ENCODE measurements at places on chromosomes 4 and X. TPM values are rescaled to one million over a fixed set of nuclear protein-coding genes. Genes with fewer than 3 reads are reported as not detected.

DNA sequence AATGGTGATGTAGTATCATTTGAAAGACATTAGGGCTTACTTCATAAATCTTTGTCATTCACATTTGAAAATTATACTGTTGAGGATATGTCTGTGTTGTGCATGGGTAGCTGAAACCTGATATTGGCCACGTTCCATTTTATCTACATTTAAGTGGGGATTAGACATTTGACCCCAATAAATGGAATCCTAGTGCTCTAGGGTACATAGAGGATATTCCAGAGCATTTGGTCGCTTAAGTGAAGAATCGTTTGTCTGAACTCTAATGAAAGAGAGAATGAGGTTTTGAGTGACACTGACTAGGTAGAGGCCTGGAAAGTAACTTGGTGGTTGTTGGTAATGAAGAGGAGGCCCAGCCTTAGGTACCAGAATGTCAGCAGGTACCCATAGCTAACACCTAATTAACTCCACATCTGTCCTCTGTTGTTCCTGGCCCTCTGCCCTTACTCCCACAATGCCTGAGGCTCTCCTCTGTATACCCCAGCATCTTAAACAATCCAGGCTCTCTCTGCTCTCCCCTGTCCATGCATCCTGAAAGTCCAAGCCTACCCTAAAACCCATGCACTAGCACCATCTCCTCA lies 299.5 kb upstream of the KLF3 start:
- H3K36me3 ChIP-seq = no peaks in the 10 kb centered on the region

DNA sequence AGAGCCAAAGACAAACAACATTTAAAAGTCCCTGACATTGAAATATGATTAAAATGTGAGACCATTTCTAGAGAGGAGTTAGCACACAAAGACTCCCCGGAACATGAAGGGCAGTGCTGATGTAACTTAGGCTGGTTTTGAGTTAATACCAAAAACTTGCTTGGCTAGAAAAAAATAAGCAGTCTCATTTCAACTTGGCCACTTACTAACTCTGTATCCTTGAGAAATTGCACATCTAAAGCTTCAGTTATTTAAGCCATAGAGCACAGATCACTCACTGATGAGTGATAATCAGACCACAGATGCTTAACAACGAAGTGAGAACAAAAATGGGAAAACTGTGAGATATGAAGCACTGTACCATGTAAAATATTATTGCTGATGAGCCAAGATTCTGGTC lies 65.9 kb upstream of the MAOA start:
- no peak for DNase-seq
- H3K27me3 ChIP-seq = no peaks in the 10 kb centered on the region
- H3K4me1 ChIP-seq = peaks cover 15% of the 10 kb centered on the region
- peak overlapping the region; percentile 90 for H3K27ac ChIP-seq
- no peak overlapping the region for H3K4me3 ChIP-seq

- no peak overlapping the region for H3K4me3 ChIP-seq
- H3K36me3 ChIP-seq = no peaks in the 10 kb centered on the region
- H3K27me3 ChIP-seq = peaks cover 18% of the 10 kb centered on the region
- no peaks in the 10 kb centered on the region for H3K4me1 ChIP-seq
- DNase-seq = no peak
- no peak overlapping the region for H3K27ac ChIP-seq
Observed at GRCh38 chr4:57270346-57270745, 160.2 kb upstream of the IGFBP7 start.

GRCh38 chr4:6668391-6668790 lies 25.3 kb upstream of the S100P start:
- H3K27ac ChIP-seq = no peak overlapping the region
- peaks cover 4% of the 10 kb centered on the region for H3K36me3 ChIP-seq
- H3K4me1 ChIP-seq = peaks cover 5% of the 10 kb centered on the region
- no peak for DNase-seq
- H3K27me3 ChIP-seq = no peaks in the 10 kb centered on the region

DNA sequence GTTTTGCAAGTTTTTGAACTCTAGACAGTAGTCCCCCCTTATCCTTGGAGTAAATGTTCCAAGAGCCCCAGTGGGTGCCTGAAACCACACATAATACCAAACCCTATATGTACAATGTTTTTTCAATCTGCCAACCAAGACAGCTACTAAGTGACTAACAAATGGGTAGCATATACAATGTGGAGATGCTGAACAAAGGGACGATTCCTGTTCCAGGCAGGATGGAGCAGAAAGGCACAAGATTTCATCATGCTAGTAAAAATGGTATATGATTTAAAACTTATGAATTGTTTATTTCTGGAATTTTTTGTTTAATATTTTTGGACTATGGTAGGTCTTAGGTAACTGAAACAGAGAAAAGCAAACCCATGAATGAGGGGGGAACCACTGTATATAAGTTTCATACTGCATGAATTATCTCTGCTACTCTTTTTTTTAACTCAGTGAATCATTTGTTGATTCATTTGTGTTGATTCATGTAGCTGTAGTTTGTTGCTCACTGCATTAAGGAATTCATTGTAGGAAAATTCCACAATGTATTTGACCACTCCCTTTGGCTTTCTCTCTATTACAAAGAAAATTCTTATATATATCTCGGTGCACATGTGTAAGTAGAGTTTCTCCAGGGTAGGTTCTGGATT lies 21.9 kb upstream of the ANXA3 start:
- no peaks in the 10 kb centered on the region for H3K4me1 ChIP-seq
- H3K27me3 ChIP-seq = no peaks in the 10 kb centered on the region
- H3K36me3 ChIP-seq = peaks cover 2% of the 10 kb centered on the region
- no peak overlapping the region for H3K4me3 ChIP-seq
- no peak overlapping the region for H3K27ac ChIP-seq

DNA sequence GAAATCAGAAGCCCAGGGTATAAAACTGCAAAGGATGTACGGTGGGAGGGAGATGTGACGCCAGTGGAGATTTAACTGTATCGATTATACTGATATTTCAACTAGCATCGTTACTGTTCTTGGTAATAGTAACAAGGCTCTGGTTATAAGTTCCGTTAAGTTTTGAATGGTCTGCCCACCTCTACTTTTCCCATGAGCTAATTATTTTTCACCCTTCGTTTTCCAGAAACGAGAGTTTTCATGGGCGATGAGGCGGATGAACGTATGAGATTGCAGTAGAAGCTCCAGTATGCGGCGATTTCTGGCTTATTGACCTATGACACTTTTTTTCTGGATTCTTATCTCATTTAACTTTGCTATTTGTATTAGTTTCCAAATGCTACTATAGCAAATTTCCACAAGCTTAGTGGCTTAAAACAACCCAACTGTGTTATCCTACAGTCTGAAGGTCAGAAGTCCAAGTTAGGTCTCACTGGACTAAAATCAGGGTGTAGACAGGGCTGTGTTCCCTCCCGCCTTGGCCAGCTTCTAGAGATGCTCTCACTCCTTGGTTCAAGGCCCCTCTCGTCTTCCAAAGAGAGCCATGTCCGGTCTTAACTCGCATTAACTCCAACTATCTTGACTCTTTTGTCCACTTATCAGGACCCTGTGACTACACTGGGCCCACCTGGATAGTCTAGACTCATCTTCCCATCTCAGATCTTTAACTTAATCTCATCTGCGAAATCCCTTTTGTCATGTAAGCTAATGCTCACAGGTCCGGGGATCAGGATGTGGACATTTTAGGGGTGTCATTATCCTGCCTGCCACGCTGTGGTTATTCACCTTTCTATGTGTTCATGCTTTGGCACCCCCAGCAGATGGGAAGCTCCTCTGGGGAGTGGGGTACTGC lies 122.5 kb downstream of the IRF2 start:
- H3K4me3 ChIP-seq = no peak overlapping the region
- DNase-seq = no peak
- H3K27me3 ChIP-seq = no peaks in the 10 kb centered on the region

DNA sequence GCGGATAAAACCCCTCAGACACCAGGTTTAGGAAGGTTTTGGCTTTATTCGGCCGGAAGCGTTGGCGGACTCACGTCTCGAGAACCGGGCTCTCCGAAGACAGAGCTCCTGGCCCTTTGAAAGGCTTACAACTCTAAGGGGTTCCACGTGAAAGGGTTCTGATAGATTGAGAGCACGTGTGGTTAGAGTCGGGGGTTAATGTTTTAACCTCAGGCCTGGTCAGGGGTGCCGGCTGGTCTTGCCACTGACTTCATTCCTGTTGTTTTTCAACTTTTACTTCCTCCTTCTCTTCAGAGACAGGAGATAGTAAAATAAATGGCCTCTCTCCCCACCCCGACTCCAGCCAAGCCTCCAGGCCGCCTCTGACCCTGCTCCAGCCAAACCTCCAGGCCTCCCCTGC lies 4.7 kb upstream of the ASMT start:
- no peaks in the 10 kb centered on the region for H3K27me3 ChIP-seq
- no peak overlapping the region for H3K4me3 ChIP-seq
- no peaks in the 10 kb centered on the region for H3K36me3 ChIP-seq
- no peaks in the 10 kb centered on the region for H3K4me1 ChIP-seq

- H3K27me3 ChIP-seq = peaks cover 7% of the 10 kb centered on the region
- peaks cover 46% of the 10 kb centered on the region for H3K4me1 ChIP-seq
- H3K36me3 ChIP-seq = peaks cover 7% of the 10 kb centered on the region
- no peak overlapping the region for H3K27ac ChIP-seq
- no peak overlapping the region for H3K4me3 ChIP-seq
Observed at GRCh38 chrX:3348191-3348590, 1.7 kb upstream of the MXRA5 start.

GRCh38 chr4:38101563-38101962 lies 141.4 kb downstream of the PTTG2 start:
- no peaks in the 10 kb centered on the region for H3K27me3 ChIP-seq

GRCh38 chrX:107396235-107396634 lies 53.2 kb upstream of the FRMPD3 start:
- no peaks in the 10 kb centered on the region for H3K4me1 ChIP-seq
- no peak for DNase-seq
- no peak overlapping the region for H3K27ac ChIP-seq
- H3K4me3 ChIP-seq = no peak overlapping the region
- no peaks in the 10 kb centered on the region for H3K36me3 ChIP-seq

The MAGEA10 gene
- total RNA-seq = not detected

The CLCN4 gene
- 2.2 TPM for total RNA-seq

The CNGA2 gene
- total RNA-seq = not detected

The KLHL34 gene
- total RNA-seq = not detected

All from chondrocyte (in vitro differentiated cells).